ENCODE measurements at places on chromosomes 5 and 9. TPM values are rescaled to one million over a fixed set of nuclear protein-coding genes. Genes with fewer than 3 reads are reported as not detected.

GRCh38 chr9:136372561-136373299 lies 739 bp downstream of the CARD9 start:
- DNase-seq = peak; percentile 38

DNA sequence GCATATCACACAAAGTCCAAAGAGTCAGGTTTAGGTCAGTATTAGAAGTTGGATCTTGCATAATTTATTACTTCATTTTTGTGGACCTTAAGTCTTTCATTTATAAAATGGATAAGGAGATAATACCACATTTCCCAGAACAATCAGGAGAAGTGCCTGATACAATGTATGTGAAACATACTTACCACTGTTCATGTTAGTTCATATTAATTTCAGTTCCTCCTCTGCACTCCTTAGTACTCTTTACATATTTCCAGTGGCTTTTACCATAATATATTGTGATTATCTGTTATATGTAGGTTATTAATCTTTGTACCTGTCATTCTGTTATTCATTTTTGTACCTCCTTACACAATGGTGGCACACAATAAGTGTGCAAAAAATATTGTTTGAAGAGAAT lies 214.4 kb downstream of the ARL15 start:
- no peak for DNase-seq

GRCh38 chr5:79636981-79637733 lies 24.9 kb downstream of the TENT2 start:
- no peak for DNase-seq

DNA sequence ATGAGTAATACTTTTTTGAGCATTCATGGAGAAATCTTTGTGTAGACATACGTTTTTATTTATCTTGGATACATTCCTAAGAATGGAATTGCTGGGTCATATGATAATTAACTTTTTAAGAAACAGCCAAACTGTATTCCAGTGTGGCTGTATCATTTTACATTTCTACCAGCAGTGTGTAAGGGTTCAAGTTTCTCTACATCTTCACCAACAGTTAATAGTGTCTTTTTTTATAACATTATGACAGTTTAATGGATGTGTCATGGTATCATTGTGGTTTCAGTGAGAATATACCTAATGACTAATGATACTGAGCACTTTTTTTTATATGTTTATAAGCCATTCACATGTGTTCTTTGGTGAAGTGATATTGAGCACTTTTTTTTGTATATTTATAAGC lies 52.4 kb downstream of the NIPBL start:
- peak; percentile 47 for DNase-seq

- DNase-seq = no peak
Observed at GRCh38 chr5:149264439-149265067, 7.1 kb upstream of the AFAP1L1 start.

DNA sequence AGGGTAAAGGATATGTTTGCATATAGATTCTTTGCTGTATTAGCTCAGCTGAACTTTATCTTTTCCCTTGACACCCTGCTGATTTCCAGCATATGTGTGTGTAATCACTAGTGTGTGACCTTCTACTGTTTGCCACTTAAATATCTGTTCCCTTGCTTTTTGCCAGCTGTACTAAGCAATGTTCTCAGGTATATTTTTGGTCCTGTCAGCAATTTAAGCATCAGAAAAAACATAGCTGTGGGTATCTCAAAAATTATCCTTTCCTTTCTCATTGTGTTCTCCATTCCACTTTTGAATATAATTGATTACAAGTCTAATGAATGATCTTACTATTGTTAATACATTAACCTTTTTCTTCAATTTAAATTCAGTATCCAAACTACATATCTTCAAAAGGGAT lies 59.2 kb upstream of the CDH10 start:
- no peak for DNase-seq

DNA sequence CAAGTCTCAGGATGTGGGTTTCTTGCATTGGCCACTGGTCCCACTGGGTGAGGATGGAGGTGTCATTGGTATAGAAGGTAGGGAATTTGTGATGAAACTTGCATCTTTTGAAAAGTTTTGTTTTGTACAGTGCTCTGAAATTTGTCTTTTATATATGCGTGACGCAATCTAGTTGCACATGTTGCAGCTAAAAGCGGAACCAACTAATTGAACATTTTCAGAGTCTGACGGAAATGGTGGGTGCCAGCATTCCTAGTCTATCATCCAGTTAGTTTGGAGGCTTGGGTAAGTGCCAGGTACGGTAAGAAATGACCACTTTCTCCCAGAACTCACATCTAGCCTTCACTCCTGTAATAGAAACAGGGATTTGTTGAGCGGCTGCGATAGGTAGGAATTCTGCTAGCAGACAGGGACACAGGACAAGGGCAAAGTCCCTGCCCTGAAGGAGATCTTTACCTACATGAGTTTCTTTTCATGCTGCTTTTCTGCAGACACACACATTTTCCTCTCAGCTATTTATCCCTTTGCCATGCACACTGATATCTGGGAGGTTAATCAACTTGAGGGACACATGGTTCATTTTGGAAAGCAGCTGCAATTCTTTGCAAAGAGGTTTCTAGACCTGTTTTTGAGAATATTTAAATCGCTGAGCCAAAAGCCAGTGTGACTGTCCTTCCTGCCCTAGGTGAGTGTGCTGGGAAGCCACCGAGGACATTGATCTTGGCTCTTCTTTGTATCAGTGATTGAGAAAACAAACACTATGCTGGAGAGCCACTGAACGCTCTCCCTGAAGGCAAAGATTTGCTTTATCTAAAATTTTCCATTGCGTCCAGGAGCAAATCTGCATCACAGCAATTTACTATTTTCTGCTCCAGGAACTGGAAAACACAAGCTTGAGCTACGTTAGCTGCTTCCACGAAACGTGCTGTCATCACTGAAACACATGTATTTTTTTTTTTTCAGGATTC lies 89.7 kb downstream of the DAP start:
- no peak for DNase-seq

DNA sequence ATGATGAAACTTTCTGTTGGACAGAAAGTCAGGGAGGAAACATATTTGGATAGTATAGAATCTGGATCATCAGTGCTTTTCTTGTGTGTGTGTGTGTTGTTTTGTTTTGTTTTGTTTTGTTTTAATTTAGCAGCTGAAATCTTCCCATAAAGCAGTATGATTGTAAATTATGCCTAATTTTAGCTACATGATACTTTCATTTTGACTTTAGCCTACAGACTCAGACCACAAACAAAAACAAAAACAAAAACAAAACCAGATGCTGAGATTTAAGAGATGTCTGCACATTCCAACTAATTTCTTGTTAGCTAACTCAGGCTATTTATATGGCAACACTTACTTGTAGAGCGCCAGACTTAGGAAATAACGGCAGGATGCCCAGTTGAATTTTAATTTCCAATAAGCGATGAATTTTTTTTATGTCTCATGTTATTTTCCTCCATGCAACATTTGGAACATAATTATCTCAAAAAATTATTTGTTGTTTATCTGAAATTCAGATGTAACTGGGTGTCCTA lies 119.5 kb upstream of the TRPC7 start:
- DNase-seq = no peak

Gene ENHO
- total RNA-seq = not detected

Gene GM2A
- 13.5 TPM for total RNA-seq

Gene ZDHHC11
- total RNA-seq = 0.22 TPM

Gene TTC23L
- under 0.01 TPM for total RNA-seq
